ENCODE measurements at places on chromosomes 13 and 19. TPM values are rescaled to one million over a fixed set of nuclear protein-coding genes. Genes with fewer than 3 reads are reported as not detected.
A peak's percentile ranks its signal among the peaks of the same experiment; 100 is the strongest.

- H3K36me3 ChIP-seq = no peaks in the 10 kb centered on the region
- DNase-seq = no peak
- H3K4me3 ChIP-seq = no peak overlapping the region
- H3K27me3 ChIP-seq = no peaks in the 10 kb centered on the region
- H3K4me1 ChIP-seq = peaks cover 3% of the 10 kb centered on the region
Observed at GRCh38 chr19:12727745-12728433, 4.2 kb upstream of the TNPO2 start.

GRCh38 chr13:51241720-51242119, 19.5 kb downstream of the FAM124A start:
- peaks cover 8% of the 10 kb centered on the region for H3K36me3 ChIP-seq
- H3K4me1 ChIP-seq = peaks cover 51% of the 10 kb centered on the region
- no peak overlapping the region for H3K4me3 ChIP-seq
- peak overlapping the region; percentile 90 for H3K27ac ChIP-seq
- no peak for DNase-seq
- no peaks in the 10 kb centered on the region for H3K27me3 ChIP-seq

- peak; percentile 39 for DNase-seq
- H3K27ac ChIP-seq = no peak overlapping the region
- H3K36me3 ChIP-seq = no peaks in the 10 kb centered on the region
- H3K27me3 ChIP-seq = no peaks in the 10 kb centered on the region
Observed at GRCh38 chr13:75825161-75825560, 189.0 kb downstream of the LMO7 start.

DNA sequence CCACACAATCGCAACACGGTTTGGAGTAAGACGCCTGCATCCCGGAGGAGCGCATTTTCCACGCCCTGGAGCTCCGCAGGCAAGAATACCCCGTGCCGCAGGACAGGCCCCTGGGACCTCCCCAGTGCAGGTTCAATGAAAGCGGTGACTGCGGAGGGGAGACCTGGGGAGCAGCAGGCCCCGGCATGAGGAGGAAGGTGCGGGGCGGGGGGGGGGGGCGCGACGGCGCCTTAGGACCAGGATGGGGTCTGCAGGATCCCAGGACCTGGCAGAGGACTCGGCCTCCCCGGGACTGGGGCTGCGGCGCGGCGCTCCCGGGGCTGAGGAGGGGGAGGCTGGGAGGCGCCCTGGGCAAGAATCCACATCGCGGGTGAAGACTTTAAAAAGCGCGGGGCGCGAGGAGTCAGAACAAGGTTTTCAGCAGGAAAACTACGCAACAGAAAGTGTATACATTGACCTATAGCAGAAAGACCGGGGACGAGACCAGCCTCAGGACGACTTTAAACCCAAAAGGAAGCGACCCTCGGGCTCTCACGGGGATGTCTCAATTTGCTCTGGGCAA, 432 bp downstream of the ZNF611 start:
- H3K36me3 ChIP-seq = no peaks in the 10 kb centered on the region
- H3K27ac ChIP-seq = peak overlapping the region; percentile 79
- H3K4me1 ChIP-seq = peaks cover 14% of the 10 kb centered on the region
- H3K4me3 ChIP-seq = peak overlapping the region; percentile 100

Gene C13orf42
- total RNA-seq = 24.5 TPM

All from GM23338 (cell line).